ENCODE measurements at places on chromosomes 4 and X.

DNA sequence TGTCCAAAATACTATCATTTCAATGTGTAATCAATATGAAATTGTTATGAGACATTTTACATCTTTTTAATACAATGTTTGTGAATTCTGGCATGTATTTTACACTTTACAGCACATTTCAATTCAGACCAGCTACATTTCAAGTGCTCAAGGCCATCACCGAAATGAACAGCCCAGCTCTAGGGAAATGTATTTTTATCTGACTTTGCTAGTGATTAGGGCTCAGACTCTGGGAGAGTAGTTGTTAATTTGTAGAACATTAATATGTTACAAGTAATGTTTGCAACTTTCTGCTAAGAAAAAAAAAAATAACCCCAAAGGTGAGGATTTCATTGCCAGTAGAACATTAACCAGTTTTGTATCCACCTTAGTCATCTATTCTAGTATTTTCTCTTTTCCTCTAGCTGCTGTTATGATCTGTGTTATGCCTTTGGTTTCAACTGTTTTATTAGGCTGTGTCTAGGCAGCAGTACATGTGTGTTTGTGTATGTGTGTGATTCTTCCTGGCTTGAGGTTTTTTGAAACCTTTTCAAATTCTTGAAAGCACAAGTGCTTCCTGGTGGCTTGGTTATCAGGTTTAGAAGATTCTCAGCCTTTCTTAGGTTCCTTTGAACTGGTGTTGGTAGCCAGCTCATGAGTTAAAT is 125.9 kb downstream of the NSUN7 start:
- DNase-seq: no peak

DNA sequence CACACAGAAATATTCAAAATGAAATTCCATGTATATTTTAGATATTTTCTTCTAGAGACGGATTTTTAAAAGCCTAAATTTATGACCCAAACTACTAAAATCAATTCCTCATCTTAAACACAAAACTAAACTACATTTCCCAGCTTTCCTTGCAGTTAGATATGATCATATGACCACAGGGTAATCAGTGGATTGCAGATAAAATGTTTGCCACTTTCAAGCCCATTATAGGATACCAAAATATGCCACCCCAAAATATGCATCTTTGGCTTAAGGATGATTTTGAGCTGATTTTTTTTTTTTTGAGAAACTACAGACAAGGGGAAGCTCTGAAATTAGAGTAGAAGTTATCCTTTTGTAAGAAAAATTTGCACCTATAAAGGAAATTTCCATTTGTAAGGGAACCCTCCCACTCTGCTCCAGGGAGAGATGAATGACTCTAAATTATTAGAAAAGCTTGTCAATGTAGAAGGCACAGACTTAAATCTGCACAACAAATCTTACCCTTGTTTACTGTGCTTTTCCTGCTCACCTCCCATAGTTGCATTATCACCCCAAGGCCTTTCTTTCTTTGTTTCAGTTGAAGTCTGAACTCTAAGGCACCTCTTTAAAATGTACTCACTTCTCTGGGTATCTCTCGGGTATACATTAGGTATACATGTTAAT is 503.0 kb downstream of the PDHA2 start:
- DNase-seq: no peak

DNA sequence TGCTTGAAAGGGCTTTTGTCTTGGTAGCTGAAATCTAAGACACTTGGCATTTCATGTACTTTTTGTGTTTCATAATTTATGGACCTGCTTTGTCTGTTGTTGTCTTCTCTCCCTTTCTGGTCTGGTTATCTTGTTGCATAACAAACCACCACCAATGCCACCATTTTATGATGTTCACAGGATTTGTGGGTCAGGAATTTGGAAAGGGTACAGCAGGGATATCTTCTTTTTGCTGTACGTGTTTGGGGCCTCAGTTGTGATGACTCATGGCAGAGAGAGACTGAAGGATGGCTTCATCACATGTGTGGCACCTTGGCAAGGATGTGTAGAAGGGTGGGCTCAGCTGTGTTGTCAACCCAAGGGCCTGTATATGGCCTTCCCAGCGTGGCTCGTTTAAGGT is 35.2 kb downstream of the KDM6A start:
- DNase-seq: no peak

GRCh38 chrX:44240036-44240435 is 103.4 kb downstream of the EFHC2 start:
- DNase-seq: no peak

DNA sequence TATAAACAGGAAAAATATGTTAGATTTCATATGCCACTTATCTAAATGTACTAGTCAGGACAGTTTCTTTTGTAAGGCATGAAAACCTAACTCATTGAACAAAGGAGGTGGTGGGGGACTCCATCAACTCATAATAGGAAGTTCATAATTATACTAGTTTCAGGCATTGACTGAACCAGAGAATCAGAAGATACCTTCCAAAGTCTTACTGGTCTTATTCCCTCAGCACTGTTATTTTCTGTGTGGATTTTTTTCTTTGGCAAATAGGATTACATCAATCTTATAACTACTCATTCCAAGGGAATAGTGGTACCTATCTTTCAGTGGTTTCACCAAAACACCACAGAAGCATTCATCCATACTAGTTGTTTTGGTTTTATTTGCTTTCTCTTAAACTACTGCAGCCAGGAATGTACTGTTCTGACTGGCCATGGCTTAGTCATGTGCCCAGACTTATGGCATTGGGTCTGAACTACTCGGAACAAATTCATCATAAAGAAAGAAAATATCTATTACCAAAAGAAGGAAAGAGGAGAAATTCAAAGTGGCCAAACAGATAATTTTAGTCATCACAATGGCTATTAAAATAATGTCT is 273.9 kb downstream of the ARAP2 start:
- DNase-seq: no peak

DNA sequence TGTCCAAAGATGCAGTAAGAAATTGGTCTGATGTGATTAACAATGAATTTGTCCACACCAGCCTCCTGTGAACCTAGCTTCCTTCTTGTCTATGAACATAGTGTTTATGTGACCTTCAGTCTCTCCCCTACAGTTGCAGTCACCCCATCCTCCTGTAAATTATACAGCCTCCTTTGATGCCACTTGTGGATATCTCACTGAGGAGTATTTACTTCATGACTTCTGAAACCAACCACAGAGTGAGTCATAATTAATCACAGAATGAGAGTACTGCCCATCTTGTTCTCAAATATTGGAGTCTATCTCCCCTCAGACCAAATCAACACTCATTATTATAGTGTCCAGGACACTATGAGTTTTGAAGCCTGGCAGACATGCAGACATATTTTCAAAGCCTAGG is 27.3 kb upstream of the XAGE2 start:
- DNase-seq: no peak

- DNase-seq: no peak
Measured at GRCh38 chrX:149881081-149881711, at the start of gene MAGEA8. MAGEA8 (plus strand) TSS chrX:149881183; CDS start chrX:149884273, 3,090 bp downstream.

- DNase-seq: no peak
Measured at GRCh38 chr4:2047031-2047660, 12.0 kb upstream of the NAT8L start.

GRCh38 chr4:10552591-10553280 is 95.5 kb upstream of the ZNF518B start:
- no peak for DNase-seq

DNA sequence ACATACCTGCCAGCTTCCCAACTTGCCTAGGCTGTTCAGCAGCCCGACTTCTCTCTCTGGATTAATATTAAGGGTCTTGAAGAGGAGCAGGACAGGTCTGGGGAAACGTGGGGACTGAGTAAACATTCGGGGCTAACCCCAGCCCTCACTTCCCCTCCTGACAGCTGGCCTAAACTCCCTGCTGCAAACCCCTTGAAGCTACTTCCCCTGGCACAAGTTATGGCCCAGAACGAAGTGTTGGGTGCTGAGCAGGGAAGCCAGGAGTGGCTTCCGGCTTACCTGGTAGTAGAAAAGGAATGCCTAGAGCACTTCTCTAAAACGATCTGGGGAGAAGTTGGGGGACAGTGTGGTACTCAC is 200.0 kb downstream of the BCOR start:
- no peak for DNase-seq

- DNase-seq: no peak
Measured at GRCh38 chr4:159398236-159398638, 295.4 kb downstream of the RAPGEF2 start.

DNA sequence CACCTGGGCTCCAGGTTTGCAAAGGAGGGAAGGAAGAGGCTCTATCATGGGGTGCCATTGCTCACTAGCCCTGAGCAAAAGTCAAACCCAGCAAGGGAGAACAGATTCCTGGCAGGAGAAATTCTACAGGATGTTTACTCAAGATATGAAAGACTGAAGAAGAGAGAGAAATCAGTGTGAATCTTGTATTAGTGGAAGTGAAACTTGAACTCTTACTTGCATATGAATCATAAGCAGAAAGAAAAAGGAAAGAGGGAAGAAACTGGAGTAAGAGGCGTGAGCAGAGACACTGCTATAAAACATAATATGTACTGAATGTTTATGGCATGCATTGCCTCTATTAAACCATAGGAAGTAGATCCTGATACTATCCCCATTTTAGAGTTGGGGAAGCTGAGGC is 60.9 kb downstream of the C4orf46 start:
- no peak for DNase-seq

GRCh38 chrX:29487214-29487613 is 728.1 kb upstream of the MAGEB2 start:
- no peak for DNase-seq

DNA sequence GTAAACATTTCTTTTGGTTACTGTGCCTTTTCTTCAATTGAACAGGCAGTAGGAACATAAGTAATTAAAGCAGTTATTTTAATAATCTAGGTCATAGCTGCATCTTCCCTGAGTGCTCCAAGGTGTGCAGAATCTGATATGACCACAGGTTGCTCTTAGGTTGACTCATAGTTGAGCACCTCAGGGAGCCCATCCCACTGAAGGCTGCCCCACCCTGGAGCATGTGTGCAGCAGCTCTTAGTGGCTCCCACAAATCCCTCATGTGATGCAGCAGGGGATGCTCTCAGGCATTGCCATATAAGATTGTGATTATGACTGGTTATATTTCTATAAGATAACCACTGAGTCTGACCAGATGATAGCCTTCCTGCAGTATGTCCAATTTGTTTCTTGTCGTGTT is 72.3 kb downstream of the ZNF518B start:
- DNase-seq: no peak

DNA sequence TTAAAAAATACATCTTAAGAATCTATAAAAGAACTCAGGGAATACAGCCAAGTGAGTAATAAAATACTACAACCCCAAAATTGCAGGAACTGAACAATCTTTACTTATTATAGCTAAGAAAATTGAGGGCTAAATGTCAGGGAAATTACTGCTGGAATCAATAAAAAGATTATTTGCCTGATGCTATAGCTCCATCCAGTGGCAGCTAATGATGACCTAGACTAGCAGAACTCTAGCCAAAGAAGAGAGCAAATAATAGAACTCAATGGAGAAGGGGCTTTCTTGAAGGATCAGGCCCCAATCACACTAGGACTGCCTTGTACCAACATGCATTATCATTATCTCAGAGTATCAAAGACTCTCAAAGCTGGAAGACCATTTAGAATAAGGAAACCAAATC is 85.0 kb upstream of the FAM241A start:
- no peak for DNase-seq

DNA sequence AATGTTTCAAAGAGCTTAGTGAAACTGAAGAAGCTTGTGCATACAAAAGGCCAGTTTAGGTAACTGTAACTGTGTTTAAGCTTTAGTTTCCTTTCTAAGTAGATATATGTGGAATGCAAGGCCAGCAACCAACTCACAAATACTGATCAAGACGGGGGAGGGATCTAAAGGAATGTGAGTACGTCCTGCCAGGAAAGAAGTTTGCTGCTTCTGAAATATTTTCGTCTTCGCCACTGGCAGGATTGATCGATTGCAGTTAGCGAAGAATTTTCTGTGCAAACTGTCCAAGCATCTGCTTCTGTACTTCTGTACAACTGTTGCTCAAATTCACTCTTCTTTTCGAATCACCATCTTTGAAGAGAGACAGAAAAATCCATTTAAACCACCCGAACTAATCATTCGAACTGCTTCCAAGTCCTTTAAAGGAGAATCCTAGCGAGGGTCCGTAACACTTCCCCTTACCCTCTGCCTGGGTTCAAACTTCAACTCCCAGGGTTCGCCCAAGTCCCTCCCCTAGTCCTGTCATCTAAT is 373 bp upstream of the INTS6L start:
- no peak for DNase-seq
